Right renal pelvis (tissue), 4 donors: ENCODE measurements at places on chromosomes 7 and 10. TPM values are rescaled to one million over a fixed set of nuclear protein-coding genes. Genes with fewer than 3 reads are reported as not detected.

RBP4 gene
- 0.32 TPM for polyA plus RNA-seq

C10orf53 gene
- not detected for polyA plus RNA-seq

KCNH2 gene
- polyA plus RNA-seq: 14.3 TPM

ALOX5 gene
- 5.5 TPM for polyA plus RNA-seq

CXCL12 gene
- 451 TPM for polyA plus RNA-seq

COPS6 gene
- 138 TPM for polyA plus RNA-seq

GHRHR gene
- not detected for polyA plus RNA-seq

KCND2 gene
- 1.7 TPM for polyA plus RNA-seq

ABCA13 gene
- 0.99 TPM for polyA plus RNA-seq

RNF32 gene
- polyA plus RNA-seq: 3.0 TPM

ATP5MK gene
- polyA plus RNA-seq: 239 TPM

GRCh38 chr10:67114945-67115344, 189.1 kb downstream of the LRRTM3 start:
- no peak for DNase-seq

DNA sequence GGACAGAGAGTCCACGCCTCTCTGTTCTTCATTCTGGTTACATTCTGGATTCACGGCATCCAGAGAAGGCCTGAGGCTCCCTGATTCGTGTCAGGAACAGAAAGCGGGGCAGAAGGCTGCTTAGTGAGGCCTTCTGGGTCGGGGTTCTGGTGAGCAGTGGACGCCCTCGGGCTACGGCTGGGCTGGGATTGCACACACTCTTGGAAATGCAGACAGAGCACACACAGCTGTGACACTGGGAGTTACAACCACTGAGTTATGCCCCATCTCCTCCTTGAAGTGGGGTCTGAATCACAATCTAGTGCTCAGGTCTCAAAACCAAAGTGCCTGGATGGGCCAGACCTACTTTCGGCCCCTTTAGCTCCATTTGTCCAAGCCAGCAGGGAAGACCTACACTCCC, 156.9 kb upstream of the GDF10 start:
- no peak for DNase-seq

- peak; percentile 12 for DNase-seq
Measured at GRCh38 chr10:25815999-25816768, 117.8 kb upstream of the MYO3A start.

DNA sequence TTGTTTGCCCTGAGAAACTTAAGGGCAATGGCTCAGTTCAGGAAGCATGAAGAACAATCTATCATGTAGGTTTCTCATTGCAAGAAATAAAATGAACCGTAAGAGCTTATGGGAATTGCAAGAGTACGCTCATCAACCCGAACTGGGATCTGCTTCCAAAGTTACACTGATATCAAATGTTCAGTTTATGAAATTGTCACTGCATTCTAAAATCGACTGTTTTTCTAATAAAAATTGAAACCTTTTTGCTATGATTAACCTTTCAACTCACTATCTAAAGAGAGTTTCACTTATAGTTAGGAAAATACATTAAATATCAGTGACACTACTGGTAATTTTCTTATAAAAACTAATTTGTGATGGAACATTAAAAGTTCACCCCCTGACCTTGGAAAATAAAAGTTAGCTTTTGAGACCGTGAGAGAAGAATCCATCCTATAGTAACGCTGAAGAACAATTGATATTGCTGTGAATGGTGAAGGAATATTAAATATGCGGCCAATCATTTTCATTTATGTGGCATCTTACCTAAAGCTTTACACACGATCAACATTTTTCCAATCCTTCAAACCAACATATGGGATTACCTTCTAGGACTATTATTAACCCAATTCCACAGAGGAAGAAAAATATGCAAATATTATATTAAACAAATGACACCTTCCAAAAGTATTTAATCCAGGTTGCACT, 2.2 kb downstream of the MEOX2 start:
- DNase-seq: no peak

DNA sequence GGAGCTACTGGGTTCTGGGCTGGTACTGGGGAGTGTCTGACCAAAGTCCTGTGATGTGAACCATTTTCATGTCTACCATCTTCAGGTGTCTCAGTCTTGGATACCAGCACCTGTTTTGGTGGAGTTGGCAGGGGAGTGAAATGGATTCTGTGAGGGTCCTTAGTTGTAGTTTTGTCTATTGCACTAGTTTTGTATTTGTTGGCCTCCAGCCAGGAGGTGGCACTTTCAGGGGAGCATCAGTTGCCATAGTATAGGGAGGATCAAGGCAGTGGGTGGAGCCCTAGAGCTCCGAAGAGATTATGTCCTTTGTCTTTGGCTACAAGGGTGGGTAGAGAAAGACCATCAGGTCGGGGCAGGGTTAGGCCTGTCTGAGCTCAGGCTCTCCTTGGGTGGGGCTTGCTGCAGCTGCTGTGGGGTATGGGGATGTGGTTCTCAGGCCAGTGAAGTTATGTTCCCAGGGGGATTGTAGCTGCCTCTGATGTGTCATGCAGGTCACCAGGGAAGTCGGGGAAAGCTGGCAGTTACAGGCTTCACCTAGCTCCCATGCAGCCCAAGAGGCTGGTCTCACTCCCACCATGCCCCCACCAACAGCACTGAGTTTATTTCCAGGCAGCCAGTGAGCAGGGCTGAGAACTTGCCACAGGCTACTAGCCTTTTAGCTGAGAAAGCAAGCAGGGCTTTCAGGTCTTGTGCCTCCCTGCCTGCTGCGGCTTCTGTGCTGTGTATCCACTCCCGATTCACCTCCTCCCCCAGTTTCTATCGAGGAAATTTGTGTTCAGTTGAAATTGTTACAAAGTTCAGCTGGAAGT, 153.1 kb downstream of the ZNF365 start:
- no peak for DNase-seq

DNA sequence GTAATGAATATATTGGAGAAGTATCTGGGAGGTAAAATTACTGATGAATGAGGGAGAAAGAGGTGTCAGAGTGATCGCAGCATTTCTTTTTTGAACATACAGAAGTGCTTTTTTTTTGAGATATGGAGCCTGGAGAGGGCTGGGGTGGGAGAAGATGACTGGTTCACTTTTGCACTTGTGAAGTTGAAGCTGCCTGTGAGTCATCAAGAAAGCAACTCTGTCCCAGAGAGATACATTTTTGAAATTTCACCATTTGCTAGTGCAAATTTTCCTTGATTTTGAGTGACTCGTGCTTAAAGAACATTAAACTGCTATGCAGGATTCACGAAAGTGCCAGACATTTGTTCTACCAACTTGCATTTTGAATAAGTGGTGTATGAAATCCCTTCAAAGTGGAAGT, 81.8 kb downstream of the ADRA2A start:
- DNase-seq: no peak

DNA sequence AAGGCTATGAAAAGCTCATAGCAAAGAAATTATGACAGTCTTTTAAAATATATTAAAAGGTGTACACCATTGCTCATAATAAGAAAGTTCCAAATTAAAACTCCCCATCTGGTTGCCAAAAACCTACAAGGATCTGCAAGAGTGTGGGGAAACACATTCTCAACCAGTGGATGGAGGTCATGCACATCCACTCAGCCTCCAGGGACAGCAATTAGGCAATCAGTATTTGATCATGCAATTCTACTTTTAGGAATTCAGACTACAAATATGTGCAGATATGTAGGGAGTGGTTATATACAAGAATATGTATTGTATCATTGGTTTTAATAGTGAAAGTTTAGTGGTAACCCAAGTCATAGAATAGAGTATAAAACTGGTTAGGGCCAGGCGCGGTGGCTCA, 157.8 kb downstream of the FGFR2 start:
- no peak for DNase-seq

GRCh38 chr7:96136600-96137239, 185.2 kb downstream of the SLC25A13 start:
- DNase-seq: no peak

DNA sequence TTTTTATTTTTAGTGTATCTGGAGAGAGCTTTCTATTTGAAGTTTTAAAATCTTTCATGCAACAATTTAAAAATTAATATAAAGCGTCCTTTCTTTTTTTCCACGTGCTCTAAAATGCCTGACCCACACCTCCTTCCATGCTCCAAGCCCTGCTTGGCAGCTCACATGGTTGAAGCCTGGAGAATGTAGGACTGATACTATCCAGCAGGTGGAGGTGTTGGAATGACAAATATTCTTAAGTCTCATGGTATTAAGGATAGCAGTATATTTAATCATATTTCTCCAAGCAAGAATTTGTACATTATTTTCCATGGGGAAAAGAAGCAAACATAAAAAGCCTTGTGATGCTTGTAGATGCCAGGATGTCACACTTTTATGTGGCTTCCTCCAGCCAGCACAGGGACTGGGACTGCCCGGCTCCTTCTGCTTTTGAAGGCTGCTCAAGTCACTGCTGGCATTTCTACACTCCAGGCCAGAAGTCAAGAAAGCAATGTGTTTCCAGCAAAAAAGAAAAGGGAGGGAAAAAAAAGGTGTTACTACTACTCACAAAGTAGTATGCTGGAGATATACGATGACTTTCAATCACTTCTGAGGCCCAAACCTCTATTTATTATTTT, 49.7 kb downstream of the BZW2 start:
- DNase-seq: peak; percentile 20

DNA sequence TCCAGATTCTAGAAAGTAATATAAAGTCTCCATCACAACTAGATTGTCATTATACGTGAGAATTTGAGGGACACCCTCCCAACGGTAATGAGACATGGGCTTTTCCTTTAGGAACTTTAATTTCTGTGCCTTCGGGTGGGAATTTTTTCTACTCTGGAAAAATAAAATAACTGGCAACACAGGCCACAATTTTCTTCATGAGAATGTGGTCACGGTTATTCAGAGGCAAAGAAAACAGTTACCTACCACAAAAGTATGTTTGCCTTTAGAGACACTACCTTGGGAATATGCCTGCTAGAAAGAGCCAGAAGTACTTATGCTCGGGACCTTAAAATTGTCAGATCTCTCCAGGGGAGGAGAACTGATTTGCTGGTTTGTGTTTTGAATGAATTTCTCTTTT, 99.4 kb downstream of the ITGA8 start:
- DNase-seq: no peak

GRCh38 chr7:99325001-99325493, 651 bp upstream of the ARPC1A start:
- no peak for DNase-seq

GRCh38 chr7:136911344-136911743, 42.9 kb downstream of the CHRM2 start:
- no peak for DNase-seq

DNA sequence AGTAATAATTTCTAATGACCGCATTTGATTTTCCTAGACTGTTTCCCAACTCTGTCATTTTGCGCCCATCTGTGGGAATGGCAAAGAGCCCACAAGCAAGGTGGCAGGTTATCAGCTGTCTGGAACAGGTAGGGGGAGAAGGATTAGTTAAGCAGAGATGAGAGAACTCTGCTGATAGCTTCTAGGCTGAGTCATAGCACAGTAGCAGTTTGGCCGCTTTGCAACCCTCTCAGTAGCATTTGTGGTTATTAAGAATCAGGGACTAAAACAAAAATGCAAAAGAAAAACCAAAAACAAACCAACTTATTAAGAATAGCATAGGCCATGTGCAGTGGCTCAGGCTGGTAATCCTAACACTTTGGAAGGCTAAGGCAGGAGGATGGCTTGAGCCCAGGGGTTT, 602.7 kb upstream of the SORCS1 start:
- DNase-seq: no peak

- DNase-seq: no peak
Measured at GRCh38 chr10:16586358-16587138, 64.9 kb upstream of the C1QL3 start.

- no peak for DNase-seq
Measured at GRCh38 chr7:45576249-45576929, 2.2 kb downstream of the ADCY1 start.

GRCh38 chr7:84583331-84583730, 388.7 kb upstream of the SEMA3A start:
- no peak for DNase-seq

DNA sequence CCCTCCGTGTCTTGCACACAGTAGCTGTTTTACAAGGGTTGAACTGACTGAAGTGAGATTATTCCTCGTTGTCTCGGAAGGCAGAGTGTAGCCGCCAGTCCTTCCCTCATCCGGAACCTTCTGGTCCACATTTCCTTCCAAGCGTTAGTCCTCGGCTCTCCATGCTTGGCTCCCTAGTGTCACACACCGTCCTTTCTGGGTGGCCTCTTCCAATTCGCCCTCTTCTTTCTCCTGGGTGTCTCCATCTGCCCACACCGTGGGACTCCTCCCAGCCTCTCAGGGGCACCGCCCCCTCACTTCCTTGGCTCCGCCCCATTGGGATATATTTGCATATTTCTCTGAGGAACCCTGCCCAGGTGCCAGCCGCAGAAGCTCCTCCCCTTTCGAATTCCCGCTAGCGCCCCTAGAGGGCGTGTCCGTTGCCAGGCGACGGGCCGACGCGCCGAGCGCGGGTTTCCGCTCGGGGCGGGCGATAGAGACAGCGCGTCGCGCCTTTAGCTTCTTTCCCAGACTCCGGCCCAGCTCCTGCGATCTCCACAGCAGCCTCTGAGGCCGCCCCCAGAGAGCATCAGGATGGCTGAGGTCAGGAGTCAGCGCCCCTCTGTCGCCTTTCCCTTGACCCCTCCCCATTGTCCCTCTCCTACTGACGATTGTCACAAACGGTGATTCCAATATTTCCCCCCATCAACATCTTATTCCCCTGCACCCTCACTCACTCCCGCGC, at the start of gene CFAP58:
TSS of gene CFAP58 (plus strand) at position 509 of the 724 bp plus-strand sequence. CDS start at position 574, 65 bp downstream.
- DNase-seq: peak; percentile 86
